NCI-H2029 (cell line): ENCODE measurements at places on chromosomes 1 and 21.

DNA sequence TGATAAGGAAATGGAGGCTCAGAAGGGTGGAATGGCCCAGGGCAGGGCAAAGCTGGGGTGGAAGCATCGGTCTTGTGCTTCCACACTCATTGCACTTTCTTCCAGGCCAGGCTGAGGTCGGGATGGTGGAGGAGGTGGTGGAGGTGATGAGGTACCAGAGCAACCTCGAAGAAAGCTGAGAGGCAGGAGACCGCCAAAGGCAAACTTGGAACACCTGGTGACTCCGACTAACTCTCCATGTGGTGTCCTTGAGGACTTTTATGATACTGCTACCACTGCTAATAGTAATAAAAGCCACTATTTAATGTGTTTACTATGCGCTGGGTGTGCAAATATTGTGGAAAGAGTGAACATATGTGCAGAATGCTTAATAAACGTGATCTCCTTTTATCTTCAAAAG lies 16.9 kb upstream of the BTG2 start:
- DNase-seq: no peak

- no peak for DNase-seq
Measured at GRCh38 chr1:53069663-53070327, 7.8 kb downstream of the PODN start.

DNA sequence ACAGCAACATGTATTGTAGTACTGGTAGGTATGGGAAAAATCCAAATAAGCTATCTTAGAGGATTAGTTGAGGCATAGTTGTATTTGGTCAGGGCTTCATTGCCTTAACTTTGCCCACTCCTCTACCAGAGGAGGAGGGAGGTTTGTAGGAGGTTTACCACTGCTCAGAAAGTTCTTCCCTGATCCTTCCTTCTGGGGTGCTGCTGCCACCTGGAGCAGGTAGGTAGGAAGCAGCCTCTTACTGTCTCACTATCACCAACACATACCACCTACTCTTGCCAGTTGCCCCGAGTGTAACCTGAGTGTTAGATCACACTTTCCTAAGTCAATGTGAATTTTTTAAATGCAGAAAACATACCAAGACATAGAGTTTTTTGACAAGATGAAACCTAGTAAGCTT lies 24.1 kb upstream of the ZSWIM5 start:
- no peak for DNase-seq

DNA sequence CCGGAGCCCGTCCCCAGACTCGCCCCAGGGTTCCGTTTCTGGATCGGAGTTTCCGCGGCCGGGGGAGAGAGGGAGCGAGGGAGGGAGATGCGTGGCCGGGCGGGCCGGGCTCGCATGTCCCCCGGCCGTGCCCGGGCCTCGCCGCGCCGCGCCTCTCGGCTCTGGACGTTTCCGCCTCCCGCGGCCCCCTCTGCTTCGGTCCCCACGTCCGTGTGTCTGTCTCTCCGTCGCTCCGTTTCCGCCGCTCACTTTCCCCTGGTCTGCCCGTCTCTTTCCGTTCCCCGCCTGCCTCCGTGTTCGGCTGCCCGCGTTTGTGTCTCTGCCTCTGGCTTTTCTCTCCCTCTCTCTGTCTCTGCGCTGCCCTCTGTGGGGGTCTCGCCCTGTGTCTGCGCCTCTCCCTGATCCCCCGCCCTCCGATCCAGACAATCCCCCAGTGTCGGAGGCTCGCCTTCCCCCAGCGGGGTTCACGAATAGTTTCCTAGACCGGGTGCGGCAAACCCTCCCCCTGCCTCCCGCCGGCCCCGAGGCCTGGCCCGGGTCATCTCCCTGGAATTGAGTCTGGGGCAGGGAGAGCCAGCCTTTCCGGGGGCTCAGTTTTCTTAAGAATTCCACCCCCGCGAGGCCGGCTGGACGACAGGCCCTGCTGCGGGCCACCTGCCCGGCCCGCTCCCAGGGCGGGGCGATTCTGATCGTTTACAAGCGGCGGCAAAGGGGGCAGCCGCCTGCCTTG lies 735 bp downstream of the NBL1 start:
- no peak for DNase-seq

DNA sequence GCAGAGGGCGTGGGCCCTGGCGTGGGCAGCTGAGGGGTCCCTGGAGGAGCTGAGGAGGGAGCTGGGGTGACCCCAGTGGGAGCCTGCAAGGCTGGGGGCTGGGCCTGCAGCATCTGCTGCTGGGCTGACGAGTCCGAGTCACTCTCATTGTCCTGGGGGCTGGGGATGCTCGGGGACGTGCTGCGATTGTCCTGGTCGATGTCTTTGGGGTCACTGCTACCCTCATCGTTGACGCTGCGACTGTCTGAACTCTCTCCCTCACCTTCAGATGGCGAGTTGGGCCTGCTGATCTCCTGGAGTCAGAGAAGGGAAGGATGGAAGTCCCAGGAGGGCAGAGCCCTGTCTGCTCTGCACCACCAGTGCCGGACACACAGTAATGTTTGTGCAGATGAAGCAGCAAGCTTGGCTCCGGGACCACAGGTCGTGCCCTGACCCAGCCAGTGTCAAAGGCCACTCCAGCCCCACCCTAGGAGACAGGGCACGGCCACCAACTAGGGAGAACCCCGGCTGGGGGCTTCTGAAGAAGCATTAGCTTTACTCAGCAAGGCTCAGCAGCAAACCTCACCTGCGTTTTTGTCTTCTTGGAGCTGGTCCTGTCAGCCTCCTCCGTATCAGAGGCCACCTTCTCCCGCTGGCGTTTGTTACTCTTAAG lies 43.4 kb downstream of the SLC45A1 start:
- no peak for DNase-seq

- DNase-seq: no peak
Measured at GRCh38 chr1:162016631-162017030, 7.0 kb downstream of the OLFML2B start.

GRCh38 chr1:54360165-54361005 lies 45.8 kb downstream of the SSBP3 start:
- DNase-seq: no peak

- DNase-seq: peak; percentile 96
Measured at GRCh38 chr1:9900142-9901043, 9.7 kb downstream of the CTNNBIP1 start.

- DNase-seq: no peak
Measured at GRCh38 chr1:234933475-234933874, 195.2 kb downstream of the TOMM20 start.

DNA sequence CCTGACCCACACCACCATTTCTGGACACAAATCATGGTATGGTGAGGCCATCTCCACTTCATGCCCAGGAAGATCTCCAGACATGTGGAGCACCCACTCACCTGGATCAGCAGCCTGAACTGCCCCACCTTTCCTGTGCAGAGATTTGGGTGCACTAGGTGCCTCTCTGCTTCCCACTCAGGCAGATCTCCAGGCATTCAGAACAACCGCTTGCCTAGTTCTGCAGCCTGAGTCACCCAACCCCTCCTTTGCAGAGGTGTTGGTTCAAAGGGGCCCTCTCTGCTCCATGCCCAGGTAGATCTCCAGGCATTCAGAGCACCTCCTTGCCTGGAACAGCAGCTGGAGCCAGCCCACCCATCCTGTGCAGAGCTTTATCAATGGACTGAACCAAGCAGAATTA lies 620.8 kb downstream of the LRRIQ3 start:
- DNase-seq: no peak

- no peak for DNase-seq
Measured at GRCh38 chr1:33927721-33928120, 63.8 kb downstream of the HMGB4 start.

- no peak for DNase-seq
Measured at GRCh38 chr1:156126630-156127534, 12.4 kb downstream of the LMNA start.

DNA sequence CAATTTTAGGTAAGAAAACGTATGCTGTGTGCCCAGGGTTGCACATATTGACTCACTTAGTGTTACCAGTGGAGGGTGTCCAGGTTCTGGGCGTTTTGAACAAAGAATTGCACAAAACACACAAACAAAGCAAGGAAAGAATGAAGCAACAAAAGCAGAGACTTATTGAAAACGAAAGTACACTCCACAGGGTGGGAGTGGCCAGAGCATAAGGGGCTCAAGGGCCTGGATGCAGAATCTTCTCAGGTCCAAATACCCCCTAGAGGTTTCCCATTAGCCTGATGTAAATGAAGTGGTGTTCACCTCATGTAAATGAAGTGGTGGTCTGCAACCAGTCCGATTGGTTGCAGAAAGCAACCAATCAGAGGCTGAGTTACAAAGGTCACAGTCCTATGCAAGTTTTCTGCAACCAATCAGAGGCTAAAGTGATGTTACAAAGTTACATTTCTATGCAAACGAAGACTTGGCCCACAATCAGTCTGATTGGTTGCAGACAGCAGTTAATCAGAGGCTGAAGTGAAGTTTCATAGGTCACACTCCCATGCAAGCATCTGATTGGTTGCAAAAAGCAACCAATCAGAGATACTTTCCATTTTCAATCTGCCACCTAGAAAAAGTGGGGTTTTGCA lies 228.3 kb downstream of the ST6GALNAC3 start:
- no peak for DNase-seq

DNA sequence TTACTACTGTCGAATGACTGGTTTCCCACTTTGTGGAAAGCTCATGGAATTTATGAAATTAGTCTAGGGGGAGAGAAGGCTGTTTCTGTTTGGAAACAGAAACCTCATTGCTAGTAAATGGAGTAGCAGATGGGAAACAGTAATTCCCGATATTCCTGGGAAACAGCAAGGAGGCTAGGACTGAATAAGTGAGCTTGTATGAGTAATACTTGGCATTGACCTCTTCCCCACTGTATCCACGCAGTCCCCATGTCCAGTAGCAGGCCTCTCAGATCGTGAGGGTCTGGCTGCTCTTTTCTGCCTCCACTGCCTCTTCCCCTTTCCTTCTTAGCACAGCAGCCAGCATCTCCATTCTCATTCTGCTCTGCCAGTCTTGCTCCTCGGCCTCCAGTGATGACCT lies 75.5 kb downstream of the PRDM2 start:
- no peak for DNase-seq

GRCh38 chr1:200628223-200628881 lies 7.8 kb upstream of the KIF14 start:
- no peak for DNase-seq

- DNase-seq: no peak
Measured at GRCh38 chr1:175131095-175131494, 61.5 kb downstream of the KIAA0040 start.

DNA sequence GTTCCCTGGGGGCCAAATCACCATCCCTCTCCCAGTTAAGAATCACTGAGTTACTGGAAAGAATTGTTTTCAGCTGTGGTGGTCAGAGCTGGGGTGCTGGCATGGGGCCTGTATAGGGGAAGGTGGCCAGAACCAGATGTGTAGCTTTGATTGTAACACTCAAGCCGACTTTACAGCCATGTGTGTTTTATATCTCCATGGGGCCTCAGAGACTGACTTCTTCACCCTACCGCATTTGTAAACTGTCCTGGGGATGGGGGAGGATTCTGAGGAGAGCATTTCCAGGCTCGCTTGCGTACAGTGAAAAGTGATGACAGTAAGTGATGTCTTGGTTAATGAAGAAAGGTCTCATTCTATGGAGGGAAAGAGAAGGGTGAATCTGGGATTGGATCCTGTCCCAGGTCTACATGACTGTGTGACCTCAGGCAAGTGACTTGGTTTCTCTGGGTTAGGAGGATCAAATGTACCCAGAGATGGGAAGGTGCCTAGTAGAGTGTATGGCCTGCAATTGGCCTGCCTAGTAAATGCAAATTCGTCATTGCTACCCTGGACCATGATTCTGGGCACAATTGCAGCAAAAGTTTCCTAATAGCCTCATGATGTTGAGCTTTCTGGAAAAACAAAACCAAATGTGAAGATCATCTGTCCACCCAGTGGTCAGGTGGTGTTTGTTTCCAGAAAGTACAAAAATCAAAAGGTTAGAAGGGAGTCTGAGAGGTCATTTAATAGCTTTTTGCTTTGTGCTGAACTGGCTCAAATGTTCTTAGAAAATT lies 49.7 kb upstream of the RCC2 start:
- DNase-seq: no peak
